ENCODE measurements at places on chromosomes 1 and 21.

GRCh38 chr1:17908945-17909344 is 153.8 kb downstream of the ACTL8 start:
- no peak for DNase-seq

- no peak for DNase-seq
These were observed 29.5 kb downstream of the RAP1GAP start for GRCh38 chr1:21639594-21640041.

DNA sequence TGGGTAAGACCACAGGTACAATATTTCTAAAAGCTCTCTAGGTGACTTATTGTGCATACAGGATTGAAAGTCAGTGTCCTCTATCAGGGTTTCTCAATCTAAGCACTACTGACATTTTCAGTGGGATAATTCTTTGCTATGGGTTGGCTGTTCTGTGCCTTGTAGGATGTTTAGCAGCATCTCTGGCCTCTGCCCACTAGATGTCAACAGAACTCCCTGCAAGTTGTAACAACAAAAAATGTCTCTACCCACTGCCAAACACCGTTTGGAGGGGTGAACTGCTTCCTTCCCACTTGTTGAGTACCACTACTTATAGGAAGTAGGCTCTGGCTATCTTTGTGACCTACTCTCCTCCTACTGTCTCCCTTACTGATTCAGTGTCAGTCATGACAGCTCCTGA is 90.1 kb upstream of the ZRANB2 start:
- DNase-seq = no peak

DNA sequence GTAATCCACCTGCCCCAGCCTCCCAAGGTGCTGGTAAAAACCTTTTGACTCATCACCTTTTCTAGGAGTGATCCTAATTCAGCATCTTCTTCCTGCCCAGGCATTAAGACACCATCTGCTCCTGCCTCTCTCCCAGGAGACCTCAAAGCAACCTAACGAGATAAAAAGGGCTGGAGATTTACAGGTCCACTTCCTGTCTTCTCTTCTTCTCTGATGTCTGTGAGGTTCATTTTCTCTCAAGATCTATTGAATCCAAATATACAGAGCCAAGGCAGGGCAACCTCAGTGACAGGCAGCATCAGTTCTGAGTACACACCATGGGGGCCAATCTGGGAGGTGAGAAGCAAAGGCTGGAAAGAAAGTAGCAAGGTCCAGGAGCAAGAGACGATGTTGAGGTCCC is 219.4 kb downstream of the SETD4 start:
- DNase-seq = no peak

- no peak for DNase-seq
These were observed 6.8 kb upstream of the CHIA start for GRCh38 chr1:111283838-111284237.

- no peak for DNase-seq
These were observed 18.7 kb upstream of the GOLT1A start for GRCh38 chr1:204232526-204232925.

DNA sequence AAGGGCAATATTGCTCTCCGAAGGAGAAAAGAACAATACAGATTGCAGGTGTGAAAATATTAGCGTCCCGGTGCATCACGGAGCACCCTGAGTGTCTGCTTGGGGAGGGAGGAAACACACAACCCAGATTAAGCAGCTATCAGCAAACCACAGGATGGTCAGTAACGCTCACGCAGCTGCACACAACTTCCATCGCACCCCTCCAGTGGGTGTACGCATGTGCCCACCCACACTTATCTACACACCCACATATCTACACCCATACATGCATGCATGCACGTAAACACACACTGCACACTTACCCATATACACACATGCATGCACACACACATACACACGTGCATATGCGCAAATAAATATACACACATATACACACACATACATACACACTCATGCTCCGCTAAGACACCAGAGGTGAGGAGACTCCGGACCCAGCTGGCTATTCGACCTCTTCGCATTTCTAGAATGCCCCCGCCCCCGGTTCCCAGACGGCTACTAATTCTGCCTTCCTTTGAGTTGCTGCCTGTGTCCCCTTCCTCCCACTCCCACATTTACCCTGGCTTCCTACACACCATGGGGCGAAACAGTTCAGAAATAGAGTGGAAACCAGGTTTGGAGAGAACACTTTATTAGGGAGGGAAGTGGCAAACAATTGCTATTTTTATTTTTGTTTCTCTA is 26.2 kb downstream of the ITPKB start:
- DNase-seq = no peak

DNA sequence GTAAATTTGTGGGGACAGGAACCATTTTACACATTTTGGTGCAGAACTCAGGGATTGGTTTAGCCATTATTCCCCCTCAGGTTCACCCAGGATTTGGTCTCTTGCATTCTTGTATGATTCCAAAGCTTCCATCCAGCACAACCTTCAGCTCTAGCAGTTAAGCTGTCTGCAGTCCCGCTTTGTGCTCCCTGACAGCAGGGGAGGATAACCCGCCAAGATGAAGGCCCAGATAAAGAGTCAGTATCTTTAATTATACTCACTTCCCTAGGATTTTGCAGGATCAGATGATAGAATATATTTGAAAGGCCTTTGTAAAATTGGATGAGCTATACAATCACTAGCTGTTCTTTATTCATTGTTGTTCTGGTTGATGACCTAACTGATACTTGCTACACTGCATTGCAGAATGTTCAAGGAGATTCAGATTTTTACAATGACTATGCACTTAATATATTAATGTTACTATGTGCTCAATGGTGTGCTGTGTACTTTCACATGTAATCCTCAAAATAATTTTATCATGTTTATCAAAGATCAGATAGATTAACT is 49.8 kb downstream of the SLC16A1 start:
- no peak for DNase-seq

GRCh38 chr1:78370356-78370755 is 120.4 kb upstream of the PTGFR start:
- DNase-seq = no peak

DNA sequence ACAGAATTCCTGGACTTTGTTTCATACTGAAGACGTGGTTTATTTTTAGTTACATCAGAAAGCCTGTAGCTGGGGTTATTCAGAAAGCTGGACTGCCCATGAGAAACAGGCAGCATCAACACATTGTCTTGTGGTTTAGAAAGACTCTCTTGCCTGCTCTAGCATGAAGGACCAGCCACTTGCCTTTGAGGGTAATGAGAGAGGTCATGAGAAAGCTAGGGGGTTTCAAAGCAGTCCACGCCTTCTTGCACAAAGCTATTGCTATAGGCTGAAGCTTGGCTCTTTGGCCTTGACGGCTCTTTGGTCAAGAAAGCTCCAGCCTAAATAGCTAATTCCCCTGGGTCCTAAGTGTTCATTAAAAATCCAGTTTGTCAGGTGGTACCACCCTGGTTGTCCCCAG is 208.1 kb downstream of the PRDM2 start:
- DNase-seq = no peak

DNA sequence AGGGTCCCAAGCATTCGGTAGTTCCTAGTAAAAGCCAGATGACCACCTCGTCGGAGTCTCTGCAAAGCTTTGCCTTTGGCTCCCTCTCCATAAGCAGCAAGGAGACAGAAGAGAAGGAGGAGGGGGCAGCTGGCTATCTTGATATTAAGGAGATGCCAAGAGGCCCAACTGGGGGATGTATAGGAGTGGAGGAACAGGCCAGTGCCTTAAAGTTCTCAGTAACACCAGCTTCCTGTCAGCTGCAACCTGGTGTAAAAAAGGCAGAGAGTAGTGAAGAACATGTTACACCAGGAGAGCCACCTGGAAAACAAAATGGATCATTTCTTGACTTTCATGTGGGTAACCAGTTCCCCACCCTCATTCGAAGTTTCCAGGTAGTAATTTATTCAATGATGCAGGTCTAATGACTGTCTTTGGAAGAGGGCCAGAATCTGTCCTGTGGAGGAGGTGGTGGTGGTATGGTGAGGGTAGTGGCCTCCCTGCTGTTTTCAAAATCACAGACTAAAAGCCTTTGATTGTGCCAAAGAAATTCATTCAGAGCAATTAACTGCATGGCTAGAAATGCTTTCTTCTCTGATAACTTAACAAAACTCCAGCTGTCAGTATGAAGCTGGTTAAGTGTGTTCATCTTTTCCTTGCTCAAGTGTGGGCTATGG is 27.3 kb downstream of the TMEM200B start:
- no peak for DNase-seq

- no peak for DNase-seq
These were observed 2.9 kb upstream of the ST6GALNAC5 start for GRCh38 chr1:76864383-76864782.

GRCh38 chr1:28246427-28246832 is 10.5 kb downstream of the ATP5IF1 start:
- DNase-seq = no peak

DNA sequence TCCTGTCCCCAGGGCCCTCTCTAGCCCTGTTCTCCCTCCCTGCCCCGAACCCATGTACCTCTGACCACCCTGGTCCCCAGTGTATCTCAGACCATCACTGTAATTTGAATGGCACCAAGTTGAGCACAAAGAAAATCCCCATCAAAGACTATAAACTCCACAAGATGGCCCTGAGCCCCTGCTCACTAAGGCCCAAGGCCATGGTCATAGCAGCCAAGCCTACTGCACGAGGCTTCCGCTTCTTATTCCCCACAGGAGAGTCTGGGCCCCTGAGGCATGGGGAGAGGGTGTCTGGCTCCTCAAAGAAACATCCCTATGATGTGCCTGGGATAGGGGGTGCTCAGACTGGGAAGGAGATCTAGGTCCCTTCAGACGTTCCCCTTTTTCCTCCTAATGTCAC is 4.5 kb downstream of the ZNF683 start:
- no peak for DNase-seq

DNA sequence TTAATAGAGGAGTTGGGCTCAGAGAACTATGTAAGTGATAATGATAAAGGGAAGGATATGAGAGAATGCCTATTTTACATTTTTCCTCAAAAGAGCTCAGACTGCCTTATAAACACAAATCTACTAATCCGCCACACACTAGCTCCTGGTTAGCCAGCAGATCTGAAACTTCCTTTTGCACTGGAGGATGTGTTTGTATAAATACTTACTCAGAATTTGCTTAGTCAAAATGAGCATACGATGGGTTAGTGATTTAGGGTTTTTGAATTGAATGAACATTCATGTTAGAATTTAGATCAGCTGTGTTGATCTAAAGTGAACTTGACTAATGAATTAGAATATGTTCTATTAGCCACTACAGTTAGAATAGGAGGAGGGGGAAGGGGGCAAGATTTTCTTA is 9.1 kb upstream of the IER5 start:
- no peak for DNase-seq

DNA sequence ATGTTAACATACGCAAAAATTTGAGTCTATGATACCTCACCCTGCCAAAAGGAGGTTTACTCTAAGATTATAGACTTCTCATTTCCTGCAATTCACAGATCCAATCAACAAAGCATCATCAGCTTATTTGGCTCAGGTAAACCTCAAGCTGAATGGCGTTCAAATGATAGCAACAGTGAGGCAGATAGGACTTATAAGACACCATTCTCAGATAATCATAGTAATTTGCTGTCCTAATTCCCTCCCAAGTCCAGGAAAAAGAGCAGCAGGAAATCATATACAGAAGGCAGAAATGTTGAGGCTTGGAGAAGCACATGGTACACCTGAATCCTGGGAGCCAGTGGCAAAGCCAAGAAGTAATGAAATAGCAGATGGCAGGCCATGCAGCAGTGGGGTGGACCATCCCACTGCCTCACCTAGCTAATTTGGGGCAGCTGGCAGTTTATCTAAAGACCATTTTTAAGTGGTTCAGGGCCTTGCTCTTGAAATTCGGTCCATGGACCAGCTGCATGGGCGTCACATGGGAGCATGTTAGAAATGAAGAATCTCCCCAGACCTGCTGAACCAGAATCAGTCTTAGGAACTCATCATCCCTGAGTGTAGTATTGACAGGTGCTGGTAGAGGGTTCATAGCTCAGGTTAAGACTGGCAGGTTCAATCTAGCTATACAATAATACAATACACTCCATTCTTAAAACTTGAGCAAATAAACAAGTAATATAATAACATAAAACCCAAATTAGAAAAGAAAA is 57.7 kb downstream of the ASTN1 start:
- no peak for DNase-seq

GRCh38 chr1:32766328-32766972 is 50.7 kb downstream of the YARS1 start:
- no peak for DNase-seq

DNA sequence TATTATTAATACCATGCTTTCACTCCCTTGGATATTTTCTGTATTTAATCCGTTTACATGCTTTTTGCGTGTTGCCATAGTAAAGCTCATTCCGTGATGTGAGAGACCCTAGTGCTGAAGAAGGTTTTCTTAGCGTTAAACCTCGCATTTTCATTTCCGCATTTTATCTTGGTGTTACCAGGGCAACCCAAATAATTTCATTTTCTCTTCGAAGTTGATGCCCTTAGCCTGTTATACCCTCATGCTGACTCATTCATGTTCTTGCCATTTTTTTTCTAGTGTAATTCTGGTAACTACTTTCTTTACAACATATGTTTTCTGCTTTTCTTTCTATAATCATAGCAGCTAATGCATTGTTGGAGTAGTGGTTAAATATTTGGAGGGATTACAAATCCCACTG is 37.2 kb downstream of the LRRC8C start:
- DNase-seq = no peak

GRCh38 chr21:43903451-43904091 is 38.5 kb downstream of the AGPAT3 start:
- DNase-seq = no peak

- no peak for DNase-seq
These were observed 21.2 kb downstream of the CEP170 start for GRCh38 chr1:243233908-243234307.

DNA sequence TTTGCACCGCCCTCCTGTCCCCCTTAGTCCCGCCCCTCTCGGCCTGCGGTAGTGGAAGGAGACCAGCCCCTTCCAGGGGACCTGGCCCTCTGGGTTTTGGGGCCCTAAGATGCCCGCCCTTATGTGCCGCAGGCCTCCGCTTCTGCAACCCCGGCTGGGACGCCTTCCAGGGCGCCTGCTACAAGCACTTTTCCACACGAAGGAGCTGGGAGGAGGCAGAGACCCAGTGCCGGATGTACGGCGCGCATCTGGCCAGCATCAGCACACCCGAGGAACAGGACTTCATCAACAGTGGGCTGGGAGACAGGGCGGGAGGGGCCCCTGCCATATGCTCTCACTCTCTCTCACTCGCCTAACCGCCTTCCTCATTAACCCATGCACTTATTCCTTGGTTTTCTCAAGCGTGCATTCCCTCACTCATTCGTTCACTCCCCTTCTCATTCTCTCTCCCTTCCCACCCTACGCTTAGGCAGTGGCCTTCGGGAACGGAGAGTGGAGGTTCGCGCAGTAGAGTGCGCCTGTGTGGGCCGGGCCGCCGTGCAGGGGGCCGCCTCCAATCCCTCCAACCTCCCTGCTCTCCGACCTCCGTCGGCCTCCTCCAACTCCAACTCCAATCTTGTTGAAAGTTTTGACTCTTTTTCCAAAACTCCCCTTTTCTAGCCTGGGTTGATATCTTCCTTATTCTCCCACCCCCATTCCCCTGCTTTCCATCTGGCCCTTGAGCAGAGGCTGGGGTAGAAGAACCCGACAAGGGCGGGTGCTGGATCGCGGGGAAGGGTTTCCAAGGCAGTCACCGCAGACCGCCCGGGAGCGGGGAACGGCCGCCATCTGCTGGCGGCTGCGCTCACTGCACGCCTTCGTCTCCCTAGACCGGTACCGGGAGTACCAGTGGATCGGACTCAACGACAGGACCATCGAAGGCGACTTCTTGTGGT is 15.2 kb downstream of the BCAN start:
- no peak for DNase-seq

Measured in coronary artery (tissue), 2 donors.